ENCODE measurements at places on chromosomes 3 and 15.

- DNase-seq, result no peak
These were observed 17.6 kb downstream of the PODXL2 start for GRCh38 chr3:127646501-127647046.

DNA sequence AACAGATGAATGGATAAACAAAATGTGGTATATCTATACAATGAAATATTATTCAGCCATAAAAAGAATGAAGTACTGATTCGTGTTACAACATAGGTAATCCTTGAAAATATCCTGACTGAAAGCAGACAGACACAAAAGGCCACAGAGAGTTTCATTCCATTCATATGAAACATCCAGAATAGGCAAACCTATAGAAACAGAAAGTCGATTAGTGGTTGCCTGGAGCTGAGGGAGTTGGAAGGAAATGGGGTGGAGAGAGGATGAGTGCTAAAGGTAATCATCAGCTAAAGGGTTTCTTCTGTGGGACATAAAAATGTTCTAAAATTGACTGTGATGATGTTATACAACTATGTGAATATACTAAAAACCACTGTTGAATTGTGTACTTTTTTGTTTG, 22.9 kb downstream of the FOXP1 start:
- no peak for DNase-seq

DNA sequence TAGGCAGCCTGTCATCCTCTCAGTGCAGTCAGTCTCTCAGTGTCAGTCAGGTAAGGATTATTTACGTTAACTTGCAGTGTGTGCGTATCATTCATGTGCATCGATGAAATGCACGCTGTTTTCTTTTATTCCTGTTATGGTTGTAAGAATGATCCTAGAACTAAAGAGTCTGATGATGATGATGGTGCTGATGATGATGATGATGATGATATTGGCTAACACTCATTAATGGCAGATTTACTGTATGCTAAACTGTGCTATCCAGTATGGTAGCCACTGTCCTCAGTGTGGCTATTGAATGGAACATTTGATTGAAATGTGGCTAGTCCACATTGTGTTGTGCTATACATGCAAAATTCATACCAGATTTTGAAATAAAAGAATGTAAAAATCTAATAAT, 39.4 kb downstream of the FANCI start:
- DNase-seq, result no peak

GRCh38 chr15:91780387-91780786, 73.1 kb upstream of the SLCO3A1 start:
- DNase-seq, result no peak

DNA sequence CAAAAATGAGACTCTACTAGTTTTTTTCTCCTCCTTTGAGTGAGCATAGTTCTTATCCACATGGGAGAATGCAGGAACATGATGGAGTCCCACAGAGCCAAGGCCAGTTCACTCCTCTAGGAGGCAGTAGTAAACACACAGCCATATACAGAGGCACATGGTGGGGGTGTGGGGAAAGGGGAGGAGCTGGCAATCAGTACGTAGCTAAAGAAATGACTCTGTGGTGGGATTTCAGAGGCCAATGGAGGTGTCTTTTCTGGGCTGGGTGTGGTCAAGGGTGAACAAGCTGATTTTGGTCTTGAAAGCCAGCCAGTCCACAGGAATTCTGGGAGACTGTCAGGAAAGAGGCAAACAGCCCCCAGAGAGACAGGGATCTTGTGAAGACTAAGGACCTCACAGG, 6.6 kb upstream of the RAB11A start:
- no peak for DNase-seq

GRCh38 chr15:78620527-78621421, at the start of gene CHRNA3:
Gene CHRNA3, minus strand, starts transcription at chr15:78620996. Its CDS starts 202 bp downstream, at chr15:78620794.
- DNase-seq, result no peak

- DNase-seq, result no peak
These were observed 77.5 kb downstream of the KLHL25 start for GRCh38 chr15:85717212-85717611.

GRCh38 chr3:112721231-112721630, 80.3 kb upstream of the CCDC80 start:
- no peak for DNase-seq

GRCh38 chr3:106816838-106817237, 560.4 kb upstream of the CCDC54 start:
- no peak for DNase-seq

All from NCI-H1092 (cell line).